ENCODE measurements at places on chromosomes 6 and 20.

- no peak for DNase-seq
Measured at GRCh38 chr6:41098366-41098765, 25.6 kb downstream of the NFYA start.

DNA sequence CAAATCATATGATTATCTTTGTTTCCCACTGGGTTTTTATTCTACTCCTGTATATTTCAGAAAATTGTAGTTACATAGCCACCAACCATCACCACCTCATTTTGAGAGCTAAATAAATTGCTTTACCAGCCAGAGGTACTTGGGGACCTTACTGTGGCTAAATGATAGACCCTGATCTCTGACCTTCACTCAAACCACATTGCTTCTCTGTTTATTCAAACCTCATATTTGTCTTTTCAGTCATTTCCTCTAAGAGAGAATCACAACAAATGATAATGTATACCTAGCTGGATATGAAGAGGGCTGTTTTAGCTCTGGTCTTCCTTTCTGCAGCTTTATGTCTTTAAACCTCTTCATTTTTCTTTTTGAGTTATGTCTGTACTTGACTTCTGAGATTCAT, 142.8 kb downstream of the ADGB start:
- no peak for DNase-seq

DNA sequence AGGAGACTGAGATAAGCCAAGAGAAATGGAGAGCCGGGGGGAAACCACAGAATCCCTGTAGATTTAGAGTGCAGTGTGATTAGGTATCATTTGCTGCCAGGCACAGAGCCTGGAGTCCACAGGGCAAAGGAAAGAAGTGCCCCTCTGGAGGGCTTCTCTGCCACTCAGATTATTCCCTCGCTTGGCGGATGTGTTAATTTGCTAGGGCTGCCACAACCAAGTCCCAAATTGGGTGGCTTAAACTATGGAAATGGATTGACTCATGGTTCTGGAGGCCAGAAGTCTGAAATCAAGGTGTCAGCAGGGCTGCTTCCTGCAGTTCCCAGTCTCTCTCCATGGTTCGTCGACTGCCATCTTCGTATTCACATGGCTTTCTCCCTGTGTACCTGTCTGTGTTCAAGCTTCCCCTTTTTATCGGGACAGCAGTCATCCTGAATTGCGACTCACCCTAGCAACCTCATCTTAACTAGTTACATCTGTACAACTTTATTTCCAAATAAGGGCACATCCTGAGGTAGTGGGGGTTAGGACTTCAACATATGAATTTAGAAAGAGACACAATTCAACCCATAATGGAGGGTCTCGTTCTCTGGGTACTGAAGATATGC, 122.2 kb downstream of the ANKRD60 start:
- no peak for DNase-seq

- DNase-seq: no peak
Measured at GRCh38 chr6:109373762-109374161, 8.5 kb downstream of the CD164 start.

GRCh38 chr6:134047673-134048072, 4.8 kb downstream of the SLC2A12 start:
- no peak for DNase-seq

- no peak for DNase-seq
Measured at GRCh38 chr6:105382958-105383357, 19.9 kb downstream of the PREP start.

DNA sequence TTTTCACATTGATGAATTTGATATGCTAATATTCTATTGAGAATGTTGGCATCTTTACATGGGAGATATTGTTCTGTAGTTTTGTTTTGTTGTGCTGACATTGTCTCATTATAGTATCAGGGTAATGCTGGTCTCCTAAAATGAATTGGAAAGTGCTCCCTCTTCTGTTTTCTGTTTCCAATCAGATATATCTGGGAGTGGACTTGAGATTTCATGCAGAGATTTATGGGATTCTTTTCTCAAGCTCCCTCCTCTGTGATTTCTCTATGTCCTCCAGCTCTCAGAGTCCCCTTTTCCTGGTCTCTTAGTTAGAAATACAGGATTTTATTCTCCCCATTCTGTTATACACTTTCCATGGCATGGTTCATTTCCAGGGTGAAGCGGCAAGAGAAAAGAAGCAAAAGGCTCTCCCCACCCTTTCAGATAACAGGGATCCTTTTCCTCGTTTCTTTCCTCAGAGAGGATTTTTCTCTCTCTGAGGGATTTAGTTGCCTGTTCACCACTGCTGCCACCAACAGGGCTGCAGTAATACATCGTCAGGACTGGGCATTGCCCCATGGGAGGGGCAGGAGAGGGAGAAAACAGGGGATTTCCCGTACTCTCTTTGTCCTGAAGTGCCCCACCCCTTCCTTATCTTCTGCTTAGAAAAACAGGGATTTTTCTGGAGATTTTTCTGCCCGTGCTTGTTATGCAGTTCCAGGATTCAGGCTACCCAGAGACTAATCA, 59.3 kb upstream of the STMND1 start:
- no peak for DNase-seq

GRCh38 chr20:7656687-7657467, 283.4 kb downstream of the HAO1 start:
- DNase-seq: no peak

DNA sequence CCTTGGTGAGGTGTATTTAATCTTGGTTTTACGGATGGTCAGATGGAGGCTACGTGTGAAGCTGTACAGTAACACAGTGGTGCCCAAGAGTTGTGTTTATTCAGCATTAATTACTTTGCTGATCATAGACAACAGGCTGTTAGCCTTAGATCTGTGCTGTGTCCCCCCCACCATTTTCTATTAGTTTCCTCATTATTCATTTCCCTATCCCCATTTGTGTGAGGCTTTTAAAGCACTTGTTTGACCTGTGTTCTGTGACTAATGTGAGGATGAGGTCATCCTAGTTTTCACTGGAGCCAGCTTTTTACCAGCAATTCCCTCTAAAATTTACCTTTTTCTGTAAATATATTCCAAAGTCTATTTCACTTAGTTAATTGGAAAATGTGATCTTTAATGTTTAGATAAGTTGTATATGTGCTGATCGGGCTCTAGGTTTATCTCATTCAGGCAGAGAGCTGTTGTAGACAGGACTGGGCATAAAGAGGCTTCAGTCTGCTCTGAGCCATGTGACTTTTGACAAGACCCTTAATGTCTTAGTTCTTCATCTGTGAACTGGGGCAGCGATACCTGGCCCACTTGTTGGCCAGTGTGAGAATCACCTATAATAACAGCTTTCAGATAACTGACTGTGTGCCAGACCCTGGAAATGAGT, 8.4 kb downstream of the MAPRE1 start:
- no peak for DNase-seq

GRCh38 chr20:10696650-10697049, 22.9 kb upstream of the JAG1 start:
- DNase-seq: no peak

DNA sequence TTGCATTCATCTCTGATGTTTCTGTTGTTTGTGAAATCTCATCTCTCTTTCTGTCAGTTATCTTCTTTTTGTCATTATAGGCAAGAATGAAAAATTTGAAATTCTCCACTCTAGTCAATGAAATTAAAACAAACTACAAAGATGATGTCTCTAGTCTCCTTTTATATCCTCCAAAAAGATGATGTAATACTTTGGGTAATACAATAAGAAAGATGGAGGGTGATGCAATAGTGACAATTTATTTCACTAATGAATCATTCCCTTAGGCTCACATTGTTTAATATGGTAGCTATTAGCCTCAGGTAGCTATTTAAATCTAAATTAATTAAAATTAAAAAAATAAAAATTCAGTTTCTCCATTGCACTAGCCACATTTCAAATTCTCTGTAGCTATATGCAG, 145.4 kb downstream of the UST start:
- DNase-seq: no peak

DNA sequence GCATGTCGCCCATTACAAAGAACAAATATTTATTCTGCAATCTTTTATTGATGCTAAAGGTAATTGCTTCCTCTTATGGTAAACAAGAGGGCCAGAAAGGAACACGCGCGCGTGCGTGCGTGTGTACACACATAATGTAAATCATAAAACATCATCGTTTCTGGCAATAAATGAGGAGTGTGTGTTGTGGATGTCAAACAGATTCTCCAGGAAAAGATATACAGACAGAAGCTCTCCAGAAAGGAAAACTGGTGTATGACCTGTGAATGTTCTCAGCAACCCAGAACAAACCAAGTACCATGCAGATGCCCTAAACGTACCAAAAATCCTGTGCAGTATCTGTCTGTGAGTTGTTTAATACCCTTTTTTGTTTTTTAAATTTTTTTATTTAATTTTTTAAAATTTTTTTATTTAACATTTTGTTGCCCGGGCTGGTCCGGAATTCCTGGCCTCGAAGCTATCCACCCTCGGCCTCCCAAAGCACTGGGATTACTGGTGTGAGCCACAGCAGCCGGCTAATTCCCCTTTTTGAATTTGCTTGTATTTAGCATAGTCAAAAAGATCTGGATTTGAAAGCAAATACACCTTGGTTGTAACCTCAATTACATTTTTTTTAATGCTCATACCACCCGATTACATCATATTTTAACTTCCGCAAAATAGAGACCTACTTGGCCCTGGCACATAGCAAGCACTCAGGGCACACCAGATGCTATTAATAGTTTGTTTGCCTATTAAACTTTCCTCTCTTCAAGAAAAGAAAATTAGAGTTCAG, 909 bp upstream of the NUDT3 start:
- DNase-seq: no peak

DNA sequence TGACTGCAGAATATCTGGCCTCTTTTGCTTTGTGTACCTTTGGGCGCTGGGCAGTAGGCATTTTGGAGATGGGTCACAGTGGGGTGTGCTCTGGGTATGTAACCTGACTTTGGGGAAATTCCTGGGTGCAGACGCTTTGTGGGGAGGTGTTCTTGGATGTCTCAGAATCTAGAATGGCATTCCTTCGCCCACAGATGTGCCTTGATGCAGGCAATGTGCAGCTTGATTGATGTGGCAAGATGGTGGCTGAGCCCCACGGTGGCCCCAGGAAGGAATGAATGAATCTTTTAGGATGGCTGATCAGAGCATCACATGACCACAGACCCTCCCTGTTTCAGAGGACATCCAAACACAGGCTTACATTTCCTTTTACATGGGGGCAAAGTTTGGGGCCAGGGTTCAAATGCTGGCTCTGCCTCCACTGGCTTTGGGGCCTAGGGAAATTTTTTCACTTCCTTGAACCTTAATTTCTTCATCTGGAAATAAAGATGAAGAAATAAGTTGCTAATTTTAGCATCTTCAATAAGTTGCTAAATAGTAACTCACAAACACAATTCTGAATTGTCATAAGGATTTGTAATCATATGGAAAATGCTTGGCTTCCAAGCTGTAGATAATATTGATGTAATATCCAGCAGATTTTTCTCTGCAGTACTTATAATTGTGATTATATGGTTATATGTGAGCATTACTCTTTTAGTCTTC, 5.6 kb downstream of the PPP1R16B start:
- DNase-seq: no peak

- no peak for DNase-seq
Measured at GRCh38 chr6:23505026-23505425, 621.0 kb upstream of the NRSN1 start.

GRCh38 chr20:10249048-10249770, 30.6 kb downstream of the SNAP25 start:
- no peak for DNase-seq

GRCh38 chr6:5536644-5537043, 275.3 kb downstream of the FARS2 start:
- no peak for DNase-seq

GRCh38 chr6:36170704-36171103, 25.8 kb upstream of the BRPF3 start:
- DNase-seq: no peak

GRCh38 chr6:3293271-3294155, 34.8 kb downstream of the PSMG4 start:
- no peak for DNase-seq

GRCh38 chr20:10790013-10790412, 116.2 kb upstream of the JAG1 start:
- no peak for DNase-seq

GRCh38 chr20:44291754-44292153, 19.2 kb downstream of the FITM2 start:
- no peak for DNase-seq

DNA sequence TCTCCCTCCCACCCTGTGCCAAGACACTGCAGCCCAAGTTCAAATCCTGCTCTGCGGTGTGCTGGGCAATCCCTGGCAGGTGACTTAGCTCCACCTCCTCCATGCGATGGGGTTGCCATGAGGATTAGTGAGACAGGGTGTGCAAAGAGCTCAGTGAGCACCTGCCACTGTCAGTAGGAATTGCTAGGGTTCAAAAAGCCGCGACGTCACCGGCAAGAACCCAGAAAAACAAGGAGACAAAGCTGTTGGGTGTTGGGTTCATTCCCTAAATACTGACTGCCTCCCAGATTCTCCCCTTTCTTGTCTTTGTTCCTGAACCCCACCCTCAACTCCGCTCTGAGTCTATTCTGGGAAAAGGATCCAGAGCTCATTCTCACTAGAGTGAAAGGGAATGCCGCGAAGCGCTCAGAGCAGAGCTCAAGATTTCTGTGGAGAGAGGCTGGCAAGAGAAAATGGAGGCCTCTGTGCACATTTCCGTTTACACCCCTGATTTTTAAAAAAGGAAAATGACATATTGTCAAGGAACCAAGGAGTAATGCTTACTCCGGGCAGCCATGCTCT, 13.3 kb downstream of the PMEPA1 start:
- DNase-seq: no peak

DNA sequence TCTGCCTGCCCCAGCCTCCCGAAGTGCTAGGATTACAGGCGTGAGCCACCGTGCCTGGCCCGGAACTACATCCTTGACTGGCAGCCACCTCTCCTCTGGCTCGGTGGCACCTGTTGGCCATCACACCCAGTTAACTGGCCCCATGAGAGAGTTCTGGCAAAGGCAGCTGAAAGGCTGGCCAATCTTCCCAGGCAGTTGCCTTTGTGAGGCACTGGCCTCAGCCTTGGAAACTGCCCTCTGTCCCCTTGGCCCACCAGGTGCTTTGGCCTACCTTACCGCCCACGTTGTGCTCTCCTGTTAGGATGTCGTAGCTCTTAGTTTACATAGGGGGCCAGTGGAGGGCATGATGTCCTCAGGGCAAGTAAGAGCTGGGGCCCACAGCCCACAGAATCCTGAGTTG, 9.6 kb upstream of the MANBAL start:
- no peak for DNase-seq

GRCh38 chr20:45368221-45368980, 5.4 kb downstream of the SYS1 start:
- no peak for DNase-seq

- no peak for DNase-seq
Measured at GRCh38 chr6:146770965-146771735, 172.4 kb downstream of the ADGB start.

All from stimulated activated CD8-positive, alpha-beta memory T cell treated with anti-CD3 and anti-CD28 coated beads, Interleukin-4, amount 100 ng/mL, for 1 hour (primary cell).